ENCODE measurements at places on chromosomes 5 and 9.

DNA sequence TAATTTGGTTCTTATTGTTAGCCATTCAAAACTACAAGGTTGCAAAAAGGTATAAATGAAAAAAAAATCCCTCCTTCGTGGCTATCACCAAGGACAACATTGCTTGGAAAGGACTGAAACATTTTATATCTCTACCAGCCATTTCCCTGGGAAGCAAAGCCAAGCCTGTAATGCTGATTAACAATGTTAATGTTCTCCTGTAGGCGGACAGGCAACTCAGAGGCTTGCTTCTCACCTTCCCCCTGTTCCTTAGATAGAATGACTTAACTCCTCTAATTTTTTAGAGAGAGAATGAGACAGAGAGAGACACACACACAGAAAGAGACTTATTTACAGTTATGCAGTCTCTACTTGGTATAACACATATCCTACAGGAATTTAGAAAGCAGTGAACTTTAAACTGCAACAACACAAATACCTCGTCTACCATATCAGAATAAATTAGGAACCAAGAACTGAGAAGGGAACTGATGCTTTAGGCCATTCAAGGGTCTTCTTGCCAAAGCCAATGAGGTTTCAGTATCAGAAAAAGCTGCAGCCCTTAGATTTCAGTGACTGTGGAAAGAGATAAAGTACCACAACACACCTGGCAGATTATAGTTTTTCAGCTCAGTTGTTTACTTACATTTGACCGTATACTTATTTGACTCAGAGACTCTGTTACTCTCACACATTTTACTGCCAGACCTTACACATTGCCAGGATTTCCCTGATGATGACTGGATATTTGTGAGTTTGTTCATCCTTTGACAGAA, 20.9 kb upstream of the MAN2A1 start:
- DNase-seq: no peak

DNA sequence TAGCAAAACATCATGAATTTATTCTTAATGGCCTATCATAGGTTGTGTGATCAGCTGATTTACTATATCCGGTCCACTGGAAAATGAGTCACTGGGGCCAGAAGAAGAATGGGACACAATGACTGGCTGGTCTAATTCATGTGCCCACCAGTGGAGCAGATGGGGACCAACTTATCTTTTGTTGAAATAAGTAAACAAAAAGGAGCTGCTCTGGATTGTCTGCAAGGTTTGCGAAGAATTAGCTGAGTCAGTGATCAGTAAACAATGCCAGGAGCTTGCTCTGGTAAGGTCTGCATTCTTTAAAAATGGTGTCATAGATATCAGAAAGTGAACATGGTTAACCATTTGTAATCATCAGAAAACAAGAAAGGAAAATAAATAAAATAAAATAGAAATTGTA, 128.0 kb downstream of the RASEF start:
- DNase-seq: no peak

DNA sequence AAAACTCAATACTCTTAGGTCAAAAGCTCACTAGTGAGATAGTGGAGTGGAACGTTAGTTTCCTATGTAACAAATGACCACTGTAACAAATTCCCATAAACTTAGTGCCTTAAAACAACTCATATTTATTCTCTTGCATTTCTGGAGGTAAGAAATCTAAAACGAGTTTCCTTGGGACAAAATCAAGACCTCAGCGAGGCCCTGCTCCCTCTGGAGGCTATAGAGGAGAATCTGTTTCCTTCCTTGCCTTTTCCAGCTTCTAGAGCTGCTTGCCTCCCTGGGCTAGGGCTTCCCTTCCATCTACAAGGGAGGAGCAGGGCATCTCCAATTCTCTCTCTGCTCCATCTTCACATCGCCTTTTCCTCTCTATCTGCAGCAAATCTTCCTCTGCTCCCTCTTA, 32.0 kb downstream of the SEMA5A start:
- DNase-seq: no peak

DNA sequence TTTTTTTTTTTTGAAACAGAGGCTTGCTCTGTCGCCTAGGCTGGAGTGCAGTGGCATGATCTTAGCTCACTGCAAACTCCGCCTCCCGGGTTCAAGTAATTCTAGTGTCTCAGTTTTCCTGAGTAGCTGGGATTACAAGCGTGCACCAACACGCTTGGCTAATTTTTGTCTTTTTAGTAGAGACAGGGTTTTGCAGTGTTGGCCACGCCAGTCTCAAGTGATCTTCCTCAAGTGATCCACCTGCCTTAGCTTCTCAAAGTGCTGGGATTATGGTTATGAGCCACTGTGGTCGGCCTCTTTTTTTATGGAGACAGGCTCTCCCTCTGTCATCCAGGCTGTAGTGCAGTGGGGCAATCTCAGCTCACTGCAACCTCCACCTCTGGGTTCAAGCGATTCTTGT, 82.9 kb downstream of the RAB24 start:
- DNase-seq: no peak

- no peak for DNase-seq
Observed at GRCh38 chr9:77462066-77462465, 186.1 kb downstream of the GNA14 start.

DNA sequence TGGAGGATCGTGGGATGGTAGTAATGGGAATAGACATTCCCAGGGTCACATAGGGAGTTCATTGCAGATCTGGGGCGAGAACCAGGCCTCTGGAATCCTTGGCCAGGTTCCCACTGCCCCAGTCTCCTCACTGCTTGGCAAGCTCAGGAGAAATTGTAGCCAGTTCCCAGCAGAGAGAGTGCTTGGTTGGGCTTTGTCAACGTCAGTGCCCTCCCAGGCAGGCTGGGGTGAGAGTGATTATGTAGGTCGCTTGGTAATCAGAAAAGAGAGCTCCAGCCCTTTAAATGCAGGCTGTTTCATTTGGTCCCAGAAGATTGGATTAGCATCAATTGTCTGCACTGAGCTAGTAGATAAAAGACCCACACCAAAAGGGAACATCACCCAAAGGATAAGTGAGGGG, 51.8 kb upstream of the GALNT10 start:
- DNase-seq: no peak

GRCh38 chr5:6868171-6868570, 154.9 kb downstream of the TENT4A start:
- DNase-seq: no peak

- DNase-seq: no peak
Observed at GRCh38 chr5:111697215-111697614, 59.8 kb downstream of the NREP start.

DNA sequence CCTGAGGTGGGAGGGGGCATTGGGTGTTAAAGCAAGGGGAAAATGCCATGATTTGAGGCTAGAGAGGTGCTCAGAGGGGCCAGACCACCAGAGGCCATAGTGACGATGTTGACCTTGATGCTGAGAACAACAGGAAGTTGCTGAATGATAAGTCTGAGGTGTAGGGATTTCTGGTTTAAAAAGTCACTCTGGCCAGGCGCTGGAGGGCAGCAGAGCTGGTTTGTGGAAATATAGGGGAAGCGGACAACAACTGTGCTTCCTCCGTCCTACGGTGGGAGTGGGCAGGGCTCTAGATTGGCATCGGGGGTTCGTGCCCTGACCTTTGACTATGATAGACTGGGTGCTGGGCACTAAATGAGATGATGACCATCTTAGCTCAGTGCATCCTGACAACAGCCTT, 44.7 kb downstream of the STOM start:
- DNase-seq: no peak

GRCh38 chr9:1962122-1962521, 53.0 kb upstream of the SMARCA2 start:
- no peak for DNase-seq
